Epithelial cell of prostate (primary cell): ENCODE measurements at places on chromosomes 7 and 10.

- DNase-seq, result no peak
Measured at GRCh38 chr10:130244031-130244927, 108.1 kb downstream of the GLRX3 start.

DNA sequence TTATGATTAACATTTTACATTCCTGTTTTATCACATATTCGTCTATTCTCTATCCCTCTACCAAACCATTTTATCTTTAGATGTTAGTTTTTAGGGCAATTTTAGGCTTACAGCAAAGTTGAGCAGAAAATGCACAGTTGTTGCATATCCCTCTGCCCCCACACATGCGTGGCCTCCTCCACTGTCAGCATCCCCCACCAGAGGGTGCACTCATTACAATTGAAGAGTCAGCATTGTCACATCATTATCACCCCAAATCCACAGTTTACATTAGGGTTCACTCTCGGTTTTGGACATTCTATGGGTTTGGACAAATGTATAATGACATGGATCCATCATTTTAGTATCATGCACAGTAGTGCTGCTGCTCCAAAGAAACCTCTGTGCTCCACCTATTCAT is 86.4 kb downstream of the WDR37 start:
- DNase-seq, result no peak

GRCh38 chr10:9712393-9712792 is 1305.3 kb upstream of the CELF2 start:
- DNase-seq, result no peak

DNA sequence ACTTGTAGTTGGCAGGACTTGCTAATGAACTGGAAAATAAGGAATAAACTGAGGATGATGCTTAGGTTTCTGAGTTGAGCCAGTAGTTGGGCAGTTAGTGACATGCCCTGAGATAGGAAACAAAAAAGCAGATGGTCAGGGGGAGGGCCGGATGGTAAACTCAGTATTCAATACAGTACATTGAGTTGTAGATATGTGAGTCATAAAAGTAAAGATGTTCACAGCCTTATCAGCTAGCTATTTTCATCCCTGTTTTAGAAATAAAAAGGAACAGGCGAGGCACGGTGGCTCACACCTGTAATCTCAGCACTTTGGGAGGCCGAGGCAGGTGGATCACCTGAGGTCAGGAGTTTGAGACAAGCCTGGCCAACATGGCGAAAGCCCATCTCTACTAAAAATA is 22.2 kb upstream of the NRBF2 start:
- no peak for DNase-seq

DNA sequence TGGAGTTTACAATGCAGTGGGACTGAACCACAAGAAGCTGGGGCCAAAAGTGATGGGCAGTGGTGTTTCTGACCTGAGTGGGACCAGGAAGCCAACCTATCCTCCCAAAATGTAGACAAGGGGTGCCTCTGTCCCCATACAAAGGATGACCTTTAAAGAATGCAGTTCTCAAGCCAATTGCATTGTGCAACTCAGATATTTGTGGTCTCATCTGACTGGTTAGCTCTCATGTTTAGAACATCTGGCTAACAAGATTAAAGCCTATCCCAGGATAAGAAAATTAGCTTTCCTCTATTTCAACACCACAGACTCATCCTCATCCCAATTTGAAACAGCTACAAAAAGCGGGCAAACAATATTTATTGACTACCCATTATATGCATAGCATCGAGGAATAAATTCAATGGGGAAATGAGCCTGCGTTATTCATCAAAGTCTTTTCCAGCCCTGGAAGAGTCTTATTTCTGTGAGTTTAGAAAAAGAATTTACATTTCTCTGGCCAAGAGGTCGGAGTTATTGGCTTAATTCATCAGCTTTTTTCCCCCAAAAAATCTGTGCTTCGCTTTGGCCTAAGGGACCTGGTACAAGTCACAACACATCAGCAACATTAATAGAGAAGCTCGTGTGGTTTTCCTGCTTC is 26.7 kb downstream of the ELMO1 start:
- no peak for DNase-seq

GRCh38 chr7:121026159-121026558 is 37.6 kb downstream of the CPED1 start:
- DNase-seq, result no peak

DNA sequence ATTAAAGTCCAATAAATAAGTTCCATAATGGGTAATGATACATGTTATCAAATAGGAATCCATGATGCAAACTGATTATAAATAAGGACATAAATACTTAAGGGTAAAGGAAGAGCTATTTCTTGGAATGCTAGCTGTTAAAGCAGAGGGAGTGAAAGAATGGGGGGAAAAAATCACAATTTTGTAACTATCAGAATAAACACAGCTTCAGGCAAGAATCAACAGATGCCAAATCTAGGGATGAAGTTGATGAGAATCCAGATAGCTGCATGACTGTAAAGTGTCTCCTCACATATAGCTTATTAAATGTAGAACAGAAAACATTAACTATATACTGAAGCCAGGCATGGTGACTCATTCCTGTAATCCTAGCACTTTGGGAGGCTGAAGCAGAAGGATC is 4.9 kb downstream of the IPMK start:
- no peak for DNase-seq

- peak; percentile 36 for DNase-seq
Measured at GRCh38 chr7:23062452-23062851, 43.1 kb upstream of the KLHL7 start.

- DNase-seq, result no peak
Measured at GRCh38 chr7:30970594-30971094, 6.9 kb downstream of the GHRHR start.

DNA sequence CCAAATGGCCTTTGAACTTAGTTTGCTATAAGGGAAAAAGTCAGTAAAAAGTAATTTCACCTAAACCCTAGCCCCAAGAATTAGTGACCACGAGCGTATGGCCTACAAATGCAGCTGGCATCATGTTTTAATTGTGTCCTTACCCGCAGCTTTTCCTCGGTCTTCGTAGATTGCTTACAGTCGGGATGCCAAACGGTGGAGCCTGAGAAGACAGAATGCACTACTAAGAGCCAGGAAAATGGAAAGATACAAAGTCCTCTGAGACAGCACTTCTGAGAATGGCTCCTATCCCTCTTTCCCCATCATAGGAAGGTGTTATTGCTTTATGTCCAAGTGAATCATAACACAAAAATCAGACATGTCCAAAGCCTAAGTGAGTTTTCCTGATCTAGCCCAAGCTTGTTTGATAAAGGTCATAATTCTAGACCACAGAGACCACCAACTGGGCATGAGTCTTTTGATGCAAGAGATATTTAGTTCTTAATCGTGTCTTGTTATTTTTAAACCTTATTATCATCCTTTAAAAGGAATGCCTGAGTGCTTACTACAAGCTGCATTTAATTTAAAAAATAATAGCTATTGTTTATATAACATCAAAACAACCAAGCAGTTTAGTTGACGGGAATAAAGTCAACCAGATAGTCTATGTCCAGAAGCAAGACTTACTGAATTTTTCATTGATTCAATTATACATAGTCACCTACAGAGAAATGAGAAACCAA is 83.7 kb upstream of the AFAP1L2 start:
- peak; percentile 31 for DNase-seq

- DNase-seq, result no peak
Measured at GRCh38 chr10:21238717-21239116, 286.8 kb downstream of the SKIDA1 start.

DNA sequence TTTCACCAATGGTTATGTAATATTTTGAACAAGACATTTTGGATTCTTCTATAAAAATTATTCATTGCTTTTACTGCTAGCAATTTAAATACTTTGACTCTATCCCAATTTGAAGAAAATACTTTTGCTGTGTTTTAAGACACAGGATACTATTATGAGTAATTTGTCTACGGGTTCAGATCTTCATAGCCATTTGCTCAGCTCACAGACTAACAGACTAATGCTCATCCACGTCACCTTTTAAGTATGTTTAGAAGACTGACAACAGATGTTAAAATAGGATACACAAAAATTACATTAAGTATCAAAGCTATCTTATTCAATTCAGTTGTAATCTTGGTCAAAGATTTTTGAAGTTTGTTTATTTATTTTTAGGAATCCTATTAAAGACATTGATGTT is 251.3 kb upstream of the CHRM2 start:
- DNase-seq, result no peak

DNA sequence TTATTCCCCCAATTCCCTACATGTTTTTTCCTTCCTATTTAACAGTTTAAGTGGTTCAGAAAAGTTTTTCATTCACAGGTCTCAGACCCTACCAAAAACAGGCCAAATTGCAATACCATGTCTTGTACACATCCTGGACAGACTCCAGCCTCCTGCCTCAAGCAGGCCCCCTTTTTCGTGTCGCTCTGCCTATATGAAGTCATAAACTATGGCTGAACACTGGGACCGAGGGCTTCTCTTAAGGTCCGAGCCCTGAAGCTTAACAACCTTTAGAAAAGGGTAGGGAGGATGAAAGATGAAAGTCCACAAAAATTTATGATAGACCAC is 1.4 kb downstream of the FBXW4 start:
- DNase-seq, result no peak

DNA sequence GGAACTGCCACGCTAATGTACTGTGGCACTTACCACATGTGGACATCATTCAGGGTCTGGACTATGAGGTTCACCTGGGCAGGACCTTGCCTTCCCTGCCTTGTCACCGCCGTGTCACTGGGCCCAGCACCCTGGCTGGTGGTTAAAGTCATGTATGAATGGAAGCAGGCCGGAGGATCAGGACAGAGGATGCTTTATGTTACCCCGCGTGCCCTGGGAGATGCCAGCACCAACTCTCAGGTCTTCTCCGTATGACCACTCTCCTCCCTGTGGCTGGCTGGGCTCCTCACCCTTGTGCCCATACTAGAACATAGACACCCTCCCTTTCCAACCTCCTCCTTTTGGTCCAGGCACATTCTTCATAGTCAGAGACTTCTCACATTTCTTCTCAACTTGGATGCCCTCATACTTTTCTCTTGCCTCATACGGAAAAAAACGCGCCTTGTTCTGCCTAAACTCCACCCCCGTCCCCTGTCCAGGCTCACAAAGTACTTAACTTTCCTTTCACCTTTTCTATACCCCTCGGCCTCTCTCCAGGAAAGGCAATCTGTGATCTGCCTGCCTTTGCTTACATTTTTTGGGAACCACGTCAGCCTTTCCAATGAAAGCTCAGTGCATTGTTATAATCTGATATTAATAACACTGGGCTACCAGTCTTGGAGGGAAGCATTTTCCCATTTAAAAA is 240.0 kb downstream of the TEX36 start:
- DNase-seq, result no peak

GRCh38 chr10:12768156-12769100 is 233.1 kb downstream of the CCDC3 start:
- peak; percentile 5 for DNase-seq

DNA sequence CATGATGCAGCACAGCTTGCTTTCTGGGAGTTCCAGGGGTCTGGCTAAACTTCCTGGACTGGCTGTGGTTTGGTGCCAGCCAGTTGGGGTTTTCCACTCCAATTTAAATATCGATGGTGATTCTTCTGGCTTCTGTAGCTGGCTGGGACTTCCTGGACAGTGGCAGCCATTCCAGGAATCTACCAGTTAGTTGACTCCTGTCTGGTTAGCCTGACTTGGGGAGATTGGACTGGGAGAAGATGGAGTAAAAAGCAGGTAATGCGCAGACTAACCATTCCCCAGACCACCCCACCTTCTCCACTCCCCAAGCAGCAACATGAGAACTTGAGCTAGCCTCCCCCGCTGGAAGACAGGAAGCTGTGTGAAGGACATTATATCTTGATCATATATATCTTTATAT is 6.3 kb upstream of the PIP4K2A start:
- no peak for DNase-seq

DNA sequence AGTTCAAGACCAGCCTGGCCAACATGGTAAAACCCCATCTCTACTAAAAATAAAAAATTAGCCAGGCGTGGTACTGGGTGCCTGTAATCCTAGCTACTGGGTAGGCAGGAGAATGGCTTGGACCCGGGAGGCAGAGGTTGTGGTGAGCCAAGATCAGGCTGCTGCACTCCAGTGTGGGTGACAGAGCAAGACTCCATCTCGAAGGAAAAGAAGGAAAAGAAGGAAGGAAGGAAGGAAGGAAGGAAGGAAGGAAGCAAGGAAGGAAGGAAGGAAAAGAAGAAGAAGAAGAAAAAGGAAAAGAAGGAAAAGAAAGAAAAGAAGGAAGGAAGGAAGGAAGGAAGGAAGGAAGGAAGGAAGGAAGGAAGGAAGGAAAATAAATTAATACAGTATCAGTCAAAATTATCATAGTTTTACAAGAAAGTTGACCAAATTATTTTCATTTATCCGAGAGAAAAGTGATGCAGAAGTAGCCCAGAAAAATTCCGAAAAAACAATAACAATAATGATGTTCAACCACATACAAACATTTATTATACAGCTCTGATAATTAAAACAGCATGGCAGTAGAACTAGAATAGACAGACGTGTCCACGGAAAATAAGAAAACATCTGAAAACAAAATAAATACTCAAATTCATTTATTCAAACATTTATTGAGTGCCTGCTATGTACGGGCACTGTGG is 292.4 kb upstream of the MKLN1 start:
- DNase-seq, result no peak

- DNase-seq, result no peak
Measured at GRCh38 chr10:68315582-68315981, 16.3 kb upstream of the HNRNPH3 start.
